Right atrium auricular region (tissue), 2 donors: ENCODE measurements at places on chromosomes 1 and 21.

- H3K27me3 ChIP-seq = no peaks in the 10 kb centered on the region
- H3K4me1 ChIP-seq = peaks cover 5% of the 10 kb centered on the region
- H3K4me3 ChIP-seq = no peak overlapping the region
- peaks cover 20% of the 10 kb centered on the region for H3K36me3 ChIP-seq
- no peak for DNase-seq
- H3K27ac ChIP-seq = no peak overlapping the region
These were observed 14.2 kb downstream of the MARCKSL1 start for GRCh38 chr1:32321712-32322291.

- H3K36me3 ChIP-seq = no peaks in the 10 kb centered on the region
- no peak for DNase-seq
- no peak overlapping the region for H3K27ac ChIP-seq
- no peak overlapping the region for H3K4me3 ChIP-seq
- no peaks in the 10 kb centered on the region for H3K27me3 ChIP-seq
- H3K4me1 ChIP-seq = no peaks in the 10 kb centered on the region
These were observed 121.0 kb upstream of the IRF2BP2 start for GRCh38 chr1:234730770-234731568.

- no peaks in the 10 kb centered on the region for H3K4me1 ChIP-seq
- H3K4me3 ChIP-seq = no peak overlapping the region
- no peak overlapping the region for H3K27ac ChIP-seq
- no peaks in the 10 kb centered on the region for H3K36me3 ChIP-seq
- no peak for DNase-seq
- H3K27me3 ChIP-seq = no peaks in the 10 kb centered on the region
These were observed 30.1 kb upstream of the LAMC2 start for GRCh38 chr1:183155939-183156338.

DNA sequence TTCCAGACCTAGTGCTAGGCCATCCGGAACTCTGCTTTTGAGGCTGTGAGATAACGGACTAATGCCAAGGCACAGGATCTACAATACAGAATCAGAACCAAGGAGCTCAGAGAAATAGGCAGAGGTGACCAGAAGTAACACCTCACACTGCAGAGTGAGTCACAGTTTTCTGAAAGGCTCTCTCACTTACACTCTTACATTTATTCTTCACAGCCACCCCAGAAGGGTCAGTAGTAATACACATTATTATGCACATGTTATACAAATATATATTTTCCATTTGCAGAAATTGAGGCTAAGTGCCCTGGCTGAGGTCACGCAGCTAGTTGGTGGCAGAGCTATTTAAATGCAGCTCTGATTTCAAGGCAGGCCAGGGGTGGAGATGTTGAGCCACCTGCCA is 542.5 kb downstream of the OMA1 start:
- H3K36me3 ChIP-seq = no peaks in the 10 kb centered on the region
- no peak overlapping the region for H3K4me3 ChIP-seq
- DNase-seq = no peak
- H3K27ac ChIP-seq = no peak overlapping the region

DNA sequence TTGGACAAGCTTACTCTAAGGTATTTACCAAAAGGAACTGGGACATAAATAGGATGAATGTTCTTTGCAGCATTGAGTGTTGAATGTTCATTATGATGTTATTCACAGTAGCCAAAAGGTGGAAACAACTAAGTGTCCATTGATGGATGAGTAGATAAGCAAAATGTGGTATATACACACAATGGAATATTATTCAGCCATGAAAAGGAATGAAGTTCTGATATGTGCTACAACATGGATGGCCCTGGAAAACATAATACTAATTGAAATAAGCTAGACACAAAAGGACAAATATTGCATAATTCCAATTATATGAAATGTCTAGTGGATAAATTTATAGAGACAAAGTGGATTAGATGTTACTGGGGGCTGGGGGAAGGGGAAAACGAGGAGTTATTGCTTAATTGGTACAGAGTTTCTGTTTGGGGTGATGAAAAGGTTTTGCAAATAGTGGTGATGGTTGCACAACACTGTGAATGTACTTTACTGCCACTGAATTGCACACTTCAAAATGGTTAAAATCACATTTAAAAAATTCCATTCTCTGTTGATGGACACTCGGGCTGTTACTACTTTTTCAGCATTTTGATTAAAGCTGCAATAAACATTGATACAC is 2.9 kb downstream of the MTARC1 start:
- H3K4me1 ChIP-seq = no peaks in the 10 kb centered on the region
- no peak overlapping the region for H3K27ac ChIP-seq
- peak; percentile 47 for DNase-seq
- H3K36me3 ChIP-seq = no peaks in the 10 kb centered on the region
- H3K27me3 ChIP-seq = no peaks in the 10 kb centered on the region

- no peak for DNase-seq
- no peak overlapping the region for H3K27ac ChIP-seq
- no peaks in the 10 kb centered on the region for H3K36me3 ChIP-seq
- peaks cover 15% of the 10 kb centered on the region for H3K4me1 ChIP-seq
- H3K4me3 ChIP-seq = no peak overlapping the region
These were observed 167.7 kb downstream of the ACTL8 start for GRCh38 chr1:17922833-17923232.

DNA sequence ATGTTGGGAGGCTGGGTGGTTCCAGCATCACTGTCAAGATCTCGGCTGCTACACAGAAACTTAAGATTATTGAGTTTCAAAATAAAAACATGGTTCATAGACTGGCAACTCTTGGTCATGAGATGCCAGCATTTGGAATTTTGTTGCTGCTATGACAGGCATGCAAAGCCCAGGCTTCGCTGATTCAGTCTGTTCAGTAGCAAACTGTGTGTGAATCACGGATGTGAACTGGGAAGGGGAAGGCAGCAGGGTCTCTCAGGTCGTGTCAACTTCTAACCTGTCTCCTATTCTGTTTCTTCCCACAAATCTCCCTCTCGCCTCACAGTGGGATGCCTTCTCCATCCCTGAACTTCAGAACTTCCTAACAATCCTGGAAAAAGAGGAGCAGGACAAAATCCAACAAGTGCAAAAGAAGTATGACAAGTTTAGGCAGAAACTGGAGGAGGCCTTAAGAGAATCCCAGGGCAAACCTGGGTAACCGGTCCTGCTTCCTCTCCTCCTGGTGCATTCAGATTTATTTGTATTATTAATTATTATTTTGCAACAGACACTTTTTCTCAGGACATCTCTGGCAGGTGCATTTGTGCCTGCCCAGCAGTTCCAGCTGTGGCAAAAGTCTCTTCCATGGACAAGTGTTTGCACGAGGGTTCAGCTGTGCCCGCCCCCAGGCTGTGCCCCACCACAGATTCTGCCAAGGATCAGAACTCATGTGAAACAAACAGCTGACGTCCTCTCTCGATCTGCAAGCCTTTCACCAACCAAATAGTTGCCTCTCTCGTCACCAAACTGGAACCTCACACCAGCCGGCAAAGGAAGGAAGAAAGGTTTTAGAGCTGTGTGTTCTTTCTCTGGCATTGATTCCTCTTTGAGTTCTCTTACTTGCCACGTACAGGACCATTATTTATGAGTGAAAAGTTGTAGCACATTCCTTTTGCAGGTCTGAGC is 25.5 kb downstream of the EIF2D start:
- no peak overlapping the region for H3K4me3 ChIP-seq
- no peaks in the 10 kb centered on the region for H3K4me1 ChIP-seq
- peaks cover 45% of the 10 kb centered on the region for H3K36me3 ChIP-seq
- H3K27me3 ChIP-seq = no peaks in the 10 kb centered on the region
- no peak for DNase-seq

- DNase-seq = peak; percentile 64
- H3K36me3 ChIP-seq = no peaks in the 10 kb centered on the region
- peak overlapping the region; percentile 68 for H3K27ac ChIP-seq
- H3K4me1 ChIP-seq = peaks cover 27% of the 10 kb centered on the region
These were observed 119.6 kb downstream of the ADGRL2 start for GRCh38 chr1:81920245-81920740.

DNA sequence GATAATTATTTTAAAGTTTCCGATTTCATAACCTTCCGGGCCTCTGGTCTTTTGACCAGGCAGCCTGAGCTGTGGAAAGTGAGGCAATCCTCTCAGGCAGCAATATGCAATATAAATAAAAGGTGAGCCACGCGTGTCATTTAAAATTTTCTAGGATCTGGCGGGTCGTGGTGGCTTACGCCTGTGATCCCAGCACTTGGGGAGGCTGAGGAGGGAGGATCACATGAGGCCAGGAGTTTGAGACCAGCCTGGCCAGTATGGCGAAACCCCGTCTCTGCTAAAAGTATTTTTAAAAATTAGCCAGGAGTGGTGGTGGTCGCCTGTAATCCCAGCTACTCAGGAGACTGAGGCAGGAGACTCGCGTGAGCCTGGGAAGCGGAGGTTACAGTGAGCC is 546 bp upstream of the ZNF695 start:
- H3K27me3 ChIP-seq = no peaks in the 10 kb centered on the region
- H3K4me3 ChIP-seq = no peak overlapping the region
- no peak overlapping the region for H3K27ac ChIP-seq
- no peaks in the 10 kb centered on the region for H3K4me1 ChIP-seq

GRCh38 chr1:207805841-207806421 is 54.1 kb downstream of the CD46 start:
- DNase-seq = peak; percentile 95
- no peaks in the 10 kb centered on the region for H3K4me1 ChIP-seq
- H3K36me3 ChIP-seq = peaks cover 93% of the 10 kb centered on the region
- peak overlapping the region; percentile 96 for H3K27ac ChIP-seq

GRCh38 chr1:6688001-6688400 is 13.6 kb downstream of the DNAJC11 start:
- peaks cover 7% of the 10 kb centered on the region for H3K4me1 ChIP-seq
- H3K36me3 ChIP-seq = no peaks in the 10 kb centered on the region
- H3K27ac ChIP-seq = no peak overlapping the region

DNA sequence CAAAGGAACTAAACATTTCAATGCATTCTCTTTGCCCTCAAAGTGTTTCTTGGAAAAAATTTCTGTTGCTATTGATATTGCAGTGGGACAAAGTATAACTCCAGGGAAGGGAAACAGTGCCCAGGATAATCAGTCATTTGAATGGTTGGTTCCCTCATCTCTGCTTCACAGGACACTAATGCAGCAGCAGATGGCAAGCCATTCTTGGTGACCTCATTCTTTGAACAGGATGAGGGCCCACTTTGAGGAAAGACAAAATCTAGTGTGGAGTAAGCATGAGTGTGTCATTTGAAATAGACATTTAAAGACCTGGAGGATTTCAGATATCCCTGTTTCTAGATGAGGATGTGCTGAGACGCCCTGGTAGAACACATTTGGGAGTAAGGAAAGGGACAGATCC is 32.3 kb downstream of the CHRM3 start:
- no peak overlapping the region for H3K4me3 ChIP-seq
- H3K27me3 ChIP-seq = no peaks in the 10 kb centered on the region
- H3K27ac ChIP-seq = no peak overlapping the region

- peaks cover 66% of the 10 kb centered on the region for H3K36me3 ChIP-seq
- no peak overlapping the region for H3K4me3 ChIP-seq
- DNase-seq = peak; percentile 98
- H3K27me3 ChIP-seq = no peaks in the 10 kb centered on the region
These were observed 17.8 kb downstream of the SLFNL1 start for GRCh38 chr1:41003640-41004220.

DNA sequence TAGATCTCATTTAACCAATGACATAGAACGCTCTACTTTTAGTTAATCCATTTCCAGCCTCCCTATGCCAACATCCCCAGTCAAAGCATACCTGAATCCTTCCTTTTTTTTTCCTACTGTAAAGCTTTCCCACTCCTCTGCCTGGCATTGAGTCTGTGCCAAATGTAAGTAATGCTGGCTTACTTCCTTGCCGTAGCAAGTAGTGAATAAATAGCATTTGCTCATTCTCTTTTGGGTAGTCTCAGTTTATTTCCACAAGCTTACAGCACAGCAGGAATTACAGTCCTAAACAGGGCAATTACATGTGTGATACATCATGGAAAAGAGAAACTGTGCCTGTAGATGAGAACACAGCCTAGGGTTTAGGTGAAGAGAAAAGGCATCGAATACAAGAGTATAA is 352.6 kb upstream of the NEGR1 start:
- no peak overlapping the region for H3K4me3 ChIP-seq
- no peak overlapping the region for H3K27ac ChIP-seq
